Activated CD4-positive, alpha-beta memory T cell treated with anti-CD3 and anti-CD28 coated beads for 36 hours (primary cell): ENCODE measurements at places on chromosomes 5 and 9.
A peak's percentile ranks its signal among the peaks of the same experiment; 100 is the strongest.

- peak; percentile 72 for DNase-seq
These were observed 1.4 kb upstream of the CIZ1 start for GRCh38 chr9:128192601-128193371.

DNA sequence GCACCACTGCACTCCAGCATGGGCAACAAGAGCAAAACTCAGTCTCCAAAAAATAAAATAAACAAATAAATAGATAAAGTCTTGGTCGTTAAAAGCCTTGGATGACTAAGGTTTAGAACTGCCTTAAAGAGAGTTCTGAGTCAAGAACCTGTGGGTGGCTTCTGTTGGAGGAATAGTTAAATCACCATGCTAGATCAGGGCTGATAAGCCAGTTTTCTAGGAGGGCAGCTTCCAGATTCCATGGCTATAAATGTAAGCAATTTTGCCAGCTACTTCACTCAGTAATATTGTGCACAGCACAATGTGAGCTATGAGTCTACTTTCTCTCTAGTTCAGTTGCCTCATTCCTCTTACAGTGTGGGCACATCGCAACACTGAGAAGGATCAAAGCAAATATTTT lies 242.1 kb upstream of the NUDT12 start:
- no peak for DNase-seq

GRCh38 chr9:19471737-19472648 lies 63.2 kb downstream of the ACER2 start:
- DNase-seq, result peak; percentile 80

DNA sequence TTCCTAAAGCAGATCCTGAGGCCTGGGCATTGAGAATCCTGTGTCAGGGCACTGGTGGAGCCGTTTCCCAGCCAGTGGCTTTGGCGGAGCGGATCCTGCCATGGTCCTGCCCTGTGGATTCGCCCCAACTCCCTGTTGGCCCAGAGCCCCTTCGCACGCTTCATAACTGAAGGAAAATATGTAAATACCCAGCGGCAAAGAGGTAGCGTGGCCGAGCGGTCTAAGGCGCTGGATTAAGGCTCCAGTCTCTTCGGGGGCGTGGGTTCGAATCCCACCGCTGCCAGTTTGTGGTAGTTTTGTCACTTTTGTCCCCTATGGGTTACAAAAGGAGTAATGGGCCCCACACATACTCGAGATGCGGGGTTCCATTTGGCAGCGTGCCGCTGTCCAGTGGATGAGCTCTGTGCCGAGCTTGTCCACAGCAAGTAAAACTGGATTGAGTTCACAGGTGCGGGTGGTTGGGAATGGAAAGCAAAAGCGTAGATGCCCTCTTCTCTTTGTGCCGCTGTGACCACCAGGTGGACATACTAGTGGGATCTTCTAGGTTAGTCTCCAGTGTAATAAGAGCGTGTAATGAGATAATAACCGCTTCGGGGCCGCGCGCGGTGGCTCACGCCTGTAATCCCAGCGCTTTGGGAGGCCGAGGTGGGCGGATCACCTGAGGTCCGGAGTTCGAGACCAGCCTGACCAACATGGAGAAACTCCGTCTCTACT lies 17.3 kb downstream of the TRIM7 start:
- DNase-seq, result peak; percentile 80

DNA sequence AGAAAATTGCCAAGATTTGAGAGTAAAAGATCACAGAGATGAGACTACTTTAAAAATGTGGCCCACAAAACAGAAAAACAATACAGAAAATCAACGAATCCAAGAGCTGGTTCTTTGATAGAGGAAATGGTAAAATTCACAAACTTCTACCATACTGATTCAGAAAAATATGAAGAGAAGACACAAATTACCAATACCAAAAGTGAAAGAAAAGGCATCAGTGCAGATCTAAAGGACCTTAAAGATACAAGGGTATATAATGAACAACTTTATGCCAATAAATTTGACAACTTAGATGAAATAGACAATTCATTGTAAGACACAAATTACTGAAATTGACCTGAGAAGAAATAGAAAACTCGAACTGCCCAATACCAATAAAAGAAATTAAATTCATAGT lies 24.4 kb upstream of the SLC1A1 start:
- no peak for DNase-seq

DNA sequence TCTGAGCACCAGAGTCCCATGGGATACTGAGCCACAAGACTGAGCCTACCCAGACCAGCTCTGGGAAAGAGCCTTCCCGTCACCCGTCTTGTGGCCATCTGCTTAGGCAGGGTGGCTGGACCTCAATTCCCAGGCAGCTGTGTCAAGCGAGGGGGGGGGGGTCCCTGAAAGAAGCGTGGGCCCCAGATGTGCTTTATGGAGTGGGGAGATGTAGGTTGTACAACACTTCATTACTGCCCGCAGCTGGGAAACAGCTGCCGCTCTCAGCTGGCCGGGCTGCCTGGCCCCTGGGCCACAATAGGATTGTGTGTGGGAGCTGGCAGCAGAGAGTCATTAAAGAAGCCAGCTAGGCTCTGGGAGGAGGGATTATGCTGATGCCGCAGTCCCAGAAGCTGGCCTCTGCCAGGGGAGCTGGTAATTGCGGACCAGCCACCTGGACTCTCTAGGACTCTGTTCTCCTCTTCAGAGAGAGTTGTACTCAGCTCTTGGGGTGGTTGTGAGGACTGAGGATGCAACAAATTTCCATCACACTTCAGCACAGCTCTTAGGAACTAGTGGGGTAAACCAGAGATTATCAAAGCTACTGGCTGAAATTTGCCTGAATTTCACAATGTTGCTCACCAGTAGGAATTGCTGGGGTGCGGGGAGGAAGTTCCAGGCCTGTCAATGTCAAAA lies 145.4 kb downstream of the GADD45G start:
- DNase-seq, result no peak

- DNase-seq, result no peak
These were observed 11.2 kb upstream of the PARP8 start for GRCh38 chr5:50655067-50655809.

DNA sequence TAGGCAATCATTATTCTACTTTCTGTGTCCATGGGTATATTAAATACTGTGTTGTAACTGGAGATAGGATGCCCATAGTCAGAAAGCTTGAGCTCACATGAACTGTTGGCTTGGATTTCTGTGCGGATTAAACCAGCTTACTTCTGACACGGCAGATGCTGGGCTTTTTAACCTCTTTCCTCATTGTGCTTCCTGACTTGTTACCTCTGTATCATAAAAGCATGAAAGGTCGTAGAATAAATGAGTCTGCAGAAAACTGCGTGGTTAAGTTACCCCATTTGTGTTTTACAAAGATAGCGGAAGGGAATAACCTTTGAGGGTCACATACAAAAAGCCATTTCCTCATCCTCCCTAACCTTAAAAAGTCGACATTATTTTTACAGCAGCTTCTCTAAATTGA lies 199.5 kb upstream of the DMRT1 start:
- DNase-seq, result no peak

GRCh38 chr5:91219091-91219802 lies 163.9 kb downstream of the ARRDC3 start:
- DNase-seq, result no peak

- no peak for DNase-seq
These were observed 30.4 kb upstream of the LRRTM2 start for GRCh38 chr5:138905541-138905940.
